Hindlimb muscle (tissue), 1 donor: ENCODE measurements at places on chromosomes 7 and 10. TPM values are rescaled to one million over a fixed set of nuclear protein-coding genes. Genes with fewer than 3 reads are reported as not detected.

DNA sequence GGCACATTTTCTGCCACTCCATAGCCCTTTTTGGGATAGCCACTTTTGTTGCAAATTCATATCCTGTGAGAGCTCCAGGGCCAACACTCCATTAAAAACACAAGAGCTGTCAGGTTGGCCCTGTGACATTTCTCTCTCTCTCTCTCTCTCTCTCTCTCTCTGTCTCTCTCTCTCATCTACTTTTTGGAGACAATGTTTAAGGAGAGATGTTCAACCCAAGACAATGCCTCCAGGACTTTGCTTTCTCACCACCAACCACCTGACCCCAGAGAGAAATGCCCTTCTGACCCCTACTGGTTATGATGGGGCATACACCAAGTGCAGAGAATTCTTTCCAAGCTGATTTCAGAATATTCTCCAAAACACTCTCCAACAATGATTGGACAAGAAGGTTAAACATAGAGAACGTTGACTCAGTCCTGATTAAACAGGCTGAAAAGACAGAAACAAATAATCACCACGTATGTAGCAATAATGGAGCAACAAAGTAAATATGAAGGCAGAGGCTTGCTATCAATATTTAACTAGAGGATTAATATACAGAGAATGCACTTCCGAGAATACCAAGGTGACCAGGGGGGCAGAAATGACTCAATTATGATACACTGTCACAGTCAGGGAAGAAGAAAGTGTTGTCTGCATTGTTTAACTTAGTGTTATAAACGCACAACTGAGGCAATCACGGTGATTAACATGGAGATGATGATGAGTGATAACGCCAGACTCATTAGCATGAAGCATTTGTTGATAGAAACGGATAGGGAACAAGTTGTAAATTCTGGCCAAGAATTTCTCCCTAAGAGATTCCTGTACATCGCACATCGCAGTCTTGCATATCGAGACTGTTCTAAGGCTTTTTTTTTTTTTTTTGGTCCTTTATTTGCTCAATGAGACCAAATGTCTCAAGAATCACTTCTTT is 178.5 kb downstream of the NRP1 start:
- no peak for DNase-seq

DNA sequence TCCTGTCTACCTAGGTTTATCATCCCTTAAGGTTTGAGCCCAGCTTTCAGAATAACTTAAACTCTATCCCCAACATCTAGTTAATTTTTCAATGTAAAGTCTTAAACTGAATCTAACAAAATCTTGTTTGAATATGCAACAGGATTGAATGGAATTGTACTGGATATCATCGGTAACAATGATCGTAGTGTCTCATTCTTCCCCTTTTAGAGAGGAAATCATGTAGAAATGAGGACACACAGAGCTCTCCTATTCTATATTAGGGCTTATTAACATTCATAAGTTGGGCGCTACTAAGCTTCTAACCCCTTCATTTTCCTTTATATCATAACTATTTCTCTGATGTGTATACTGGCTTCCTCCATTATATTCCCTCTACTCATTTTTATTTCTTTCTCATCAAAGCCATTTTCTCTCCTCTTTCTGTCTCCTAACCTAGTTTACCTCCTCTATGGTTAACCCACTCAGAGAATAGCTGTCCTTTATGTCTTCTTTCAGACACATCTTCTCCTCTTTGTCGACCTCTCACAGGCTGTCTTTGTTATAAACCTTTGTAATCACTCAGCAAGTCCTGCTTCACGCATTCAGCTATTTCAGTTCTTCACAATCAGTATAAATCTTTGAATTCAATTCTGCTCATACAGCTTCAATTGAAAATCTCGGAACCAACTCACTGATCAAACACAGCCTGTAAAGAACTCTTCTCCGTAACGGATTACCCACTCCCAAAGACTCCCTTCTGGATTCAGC is 1019.0 kb upstream of the C7orf33 start:
- no peak for DNase-seq

DNA sequence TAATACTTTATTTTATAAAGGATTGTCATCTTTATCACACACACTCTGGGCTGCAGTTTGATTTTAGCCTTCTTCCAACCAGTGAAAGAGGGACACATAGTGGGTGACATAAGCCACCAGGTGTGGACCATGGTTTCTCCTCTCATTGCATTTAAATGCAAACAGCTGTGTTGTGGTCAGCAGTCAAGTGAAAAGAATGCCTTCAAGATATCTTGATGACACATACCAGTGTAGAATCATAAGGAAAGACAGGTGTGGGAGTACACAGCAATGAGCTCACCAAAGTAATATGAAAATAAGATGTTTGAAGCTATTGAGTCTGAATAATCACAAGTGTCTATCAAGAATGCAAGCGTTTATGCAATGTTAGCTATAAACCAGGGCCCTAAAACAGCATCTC is 580.0 kb downstream of the XPNPEP1 start:
- no peak for DNase-seq

DNA sequence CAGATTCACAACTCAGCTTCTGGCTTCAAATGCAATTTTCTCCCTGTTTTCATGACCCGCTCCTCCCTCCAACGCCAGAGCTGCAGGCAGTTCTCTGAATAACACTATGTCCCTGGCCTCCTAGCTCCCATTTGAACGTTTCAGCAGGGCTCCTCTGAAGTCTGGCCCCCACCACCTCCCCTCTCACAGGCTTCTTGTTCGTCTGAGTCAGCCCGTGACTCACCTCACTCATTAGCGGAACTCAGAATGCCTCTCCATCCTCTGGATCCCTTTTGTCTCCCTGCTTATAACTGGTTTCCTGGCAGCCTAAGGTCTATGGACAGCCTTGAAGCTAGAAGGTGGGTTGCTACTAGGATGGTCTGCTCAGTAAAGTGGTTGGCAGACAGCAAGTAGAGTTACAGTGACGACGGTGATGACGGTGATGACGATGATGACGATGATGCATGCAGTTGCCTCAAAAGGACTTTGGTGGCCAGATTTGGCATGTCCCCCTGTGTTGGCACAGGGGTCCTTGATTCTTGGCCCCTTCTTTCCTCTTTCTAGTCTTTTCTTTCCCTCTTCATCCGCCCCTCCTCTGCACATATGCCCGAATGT is 83.3 kb upstream of the MKLN1 start:
- no peak for DNase-seq

GRCh38 chr10:59587083-59587755 is 122.4 kb downstream of the SLC16A9 start:
- no peak for DNase-seq

DNA sequence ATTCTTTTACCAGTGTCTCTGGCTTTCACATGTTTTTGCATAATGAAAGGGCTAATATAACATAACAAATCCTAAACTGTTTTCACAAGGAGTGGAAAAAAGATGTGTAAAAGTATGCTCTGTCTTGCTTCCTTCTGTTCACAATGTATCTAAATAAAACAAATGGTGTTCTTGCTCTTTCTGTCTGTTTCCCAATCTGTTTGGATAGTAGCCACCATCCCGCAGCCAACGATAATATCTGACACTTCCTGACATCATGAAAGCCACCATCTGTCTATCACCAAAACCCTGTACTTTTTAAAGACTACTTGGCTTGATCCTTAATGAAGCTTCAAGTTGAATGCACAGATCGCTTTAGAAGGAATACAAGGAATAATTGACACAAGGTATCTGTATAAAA is 246.2 kb downstream of the ETV1 start:
- no peak for DNase-seq

The FOXI2 gene
- 0.36 TPM for polyA plus RNA-seq

The PRF1 gene
- 0.74 TPM for polyA plus RNA-seq

The HTR5A gene
- polyA plus RNA-seq = not detected
